ENCODE measurements at places on chromosomes 5 and 9.

- DNase-seq: no peak
Observed at GRCh38 chr5:73827106-73827450, 201.1 kb downstream of the ARHGEF28 start.

DNA sequence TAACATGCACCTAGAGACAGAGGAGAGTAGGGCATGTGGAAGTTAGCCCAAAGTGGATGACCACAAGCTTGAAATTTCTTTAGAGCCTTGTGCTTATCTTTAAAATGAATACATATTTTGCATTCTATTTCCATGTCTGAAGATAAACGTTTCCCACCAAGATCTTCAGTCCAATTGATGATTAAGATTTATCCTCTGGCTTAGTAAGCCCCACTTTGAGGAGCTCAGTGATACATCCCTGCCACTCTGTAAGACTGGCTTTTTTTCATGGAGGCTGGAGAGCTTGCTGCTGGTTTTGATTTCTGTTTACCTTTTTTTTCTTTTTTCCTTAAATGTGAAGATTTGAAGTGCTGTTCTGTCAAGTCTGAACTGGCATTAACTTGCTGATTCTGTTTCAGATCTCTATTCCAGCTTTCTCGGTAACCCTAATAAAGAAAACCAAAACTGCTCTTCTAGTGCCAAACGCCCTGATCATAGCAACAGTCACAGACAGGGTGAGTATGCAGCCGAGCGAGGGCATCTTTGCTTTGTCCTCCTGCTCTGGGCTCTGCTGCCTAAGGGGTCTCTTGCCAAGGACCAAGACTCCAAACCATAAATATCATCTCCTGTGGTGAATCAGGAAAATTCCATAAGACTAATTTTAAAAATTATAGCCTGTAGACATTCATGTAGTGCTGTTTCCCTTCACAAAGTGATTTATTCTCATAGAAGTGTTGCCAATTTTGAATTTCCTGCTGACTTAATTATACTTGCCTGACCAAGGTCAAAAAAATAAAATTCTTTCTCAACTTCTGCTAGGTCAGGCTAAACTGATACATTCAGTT lies 54.3 kb downstream of the GRAMD2B start:
- DNase-seq: no peak

- DNase-seq: no peak
Observed at GRCh38 chr9:103669296-103669695, 424.8 kb upstream of the SMC2 start.

DNA sequence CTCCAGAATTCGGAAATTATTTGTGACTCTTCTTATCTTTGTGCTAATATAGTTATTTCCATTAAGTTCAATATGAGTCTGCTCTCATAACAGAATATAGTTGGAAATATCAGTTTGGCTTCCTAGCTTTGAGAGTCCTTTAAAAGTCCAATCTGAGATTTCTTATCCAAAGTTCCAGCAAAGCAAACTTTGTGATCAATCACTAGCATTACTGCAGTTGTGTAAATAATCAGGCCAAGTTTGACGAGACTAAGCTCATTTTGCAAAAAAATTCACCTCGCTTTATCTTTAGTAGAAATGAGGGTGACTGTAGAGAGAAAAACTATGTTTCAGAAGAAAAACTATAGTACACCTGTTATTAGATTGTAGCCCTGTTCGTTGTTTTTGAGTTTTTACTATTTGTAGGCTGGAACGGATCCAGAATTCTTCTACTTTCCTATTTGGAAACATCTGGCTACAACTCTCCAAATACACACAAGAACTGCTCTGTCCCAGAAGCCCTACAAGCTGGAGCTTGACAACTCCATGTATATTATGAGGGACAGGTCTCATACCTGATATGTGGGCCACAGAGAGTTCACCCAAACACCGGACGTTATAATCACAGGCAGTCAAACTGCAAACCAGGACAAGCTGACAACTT lies 47.8 kb downstream of the RAPGEF1 start:
- no peak for DNase-seq

GRCh38 chr9:82882138-82882537 lies 180.8 kb downstream of the RASEF start:
- DNase-seq: no peak

DNA sequence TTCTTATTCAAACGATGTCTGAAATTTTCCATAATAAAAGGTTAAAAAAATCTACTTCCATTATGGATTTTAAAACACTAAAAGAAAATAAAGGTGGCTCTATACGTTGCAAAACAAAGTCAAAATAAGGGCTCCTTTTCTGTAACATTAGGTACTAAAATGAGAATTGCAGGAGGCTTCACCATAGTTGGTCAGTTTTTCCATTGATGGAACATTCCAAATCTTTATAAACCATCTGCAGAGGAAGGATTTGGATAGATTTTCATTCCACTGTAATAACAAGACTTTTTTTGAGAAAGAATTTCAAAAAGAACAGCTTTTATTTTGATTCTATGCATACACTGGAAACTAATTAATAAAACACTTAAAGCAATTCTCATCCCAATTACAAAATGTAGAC lies 145.6 kb downstream of the LURAP1L start:
- DNase-seq: no peak

Measured in stimulated activated naive CD4-positive, alpha-beta T cell (primary cell).